ENCODE measurements at places on chromosomes 5 and 9.

- no peak for DNase-seq
Measured at GRCh38 chr9:36992501-36993316, 41.4 kb downstream of the PAX5 start.

- DNase-seq: no peak
Measured at GRCh38 chr9:7164440-7165330, 406.9 kb downstream of the KDM4C start.

GRCh38 chr9:87587356-87587745 lies 89.7 kb downstream of the DAPK1 start:
- DNase-seq: no peak

- no peak for DNase-seq
Measured at GRCh38 chr5:79481574-79481973, 32.4 kb downstream of the HOMER1 start.

DNA sequence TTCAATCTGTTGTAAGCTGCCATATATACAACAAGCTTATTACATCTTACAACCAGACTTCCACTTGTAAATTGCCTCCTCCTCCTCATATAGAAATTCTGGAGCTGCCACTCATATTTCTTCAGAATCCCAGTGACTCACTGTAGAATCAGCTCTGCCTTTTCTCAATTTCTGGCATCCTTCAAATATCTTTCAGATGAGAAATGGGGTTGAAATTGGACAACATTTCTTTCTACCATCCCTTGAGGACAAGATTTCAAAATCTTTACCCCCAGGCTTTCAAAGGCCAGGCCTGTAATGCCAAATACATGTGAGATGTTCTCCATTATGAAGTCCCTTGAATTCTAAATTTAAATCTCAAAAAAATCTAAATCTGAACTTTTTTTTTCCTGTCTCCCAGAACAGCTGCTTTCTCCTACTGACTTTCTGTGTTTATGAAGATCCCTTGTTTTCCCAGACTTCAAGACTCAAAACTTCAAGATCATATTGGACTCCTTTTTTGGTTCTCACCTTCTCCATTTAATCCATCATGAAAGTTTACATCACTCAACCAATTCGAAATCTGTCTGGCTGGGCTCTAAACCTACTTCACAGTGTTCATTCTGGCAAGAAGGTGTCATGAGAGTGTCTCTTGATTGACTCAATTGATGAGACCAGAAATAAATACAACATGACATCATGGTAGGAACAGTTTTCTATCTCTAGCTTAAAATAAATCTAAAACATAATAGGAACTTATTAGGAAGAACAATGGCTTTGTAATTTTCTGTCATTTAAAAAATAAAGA lies 109.8 kb downstream of the HMHB1 start:
- no peak for DNase-seq

DNA sequence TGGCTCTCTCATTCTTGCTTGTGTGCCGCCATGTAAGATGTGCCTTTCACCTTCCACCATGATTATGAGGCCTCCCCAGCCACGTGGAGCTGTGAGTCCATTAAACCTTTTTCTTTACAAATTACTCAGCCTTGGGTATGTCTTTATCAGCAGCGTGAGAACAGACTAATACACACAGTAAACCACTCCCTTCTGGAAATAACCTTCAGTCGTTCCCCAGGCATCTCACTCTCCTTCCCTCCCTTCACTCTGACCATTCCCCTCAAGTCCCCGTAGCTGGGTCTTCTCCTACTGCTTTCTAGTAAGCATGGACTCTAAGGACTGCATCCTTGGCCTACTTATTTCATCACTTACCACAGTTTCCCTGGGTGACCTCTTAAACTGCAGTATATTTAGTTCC lies 493.9 kb downstream of the CCDC171 start:
- no peak for DNase-seq

- DNase-seq: no peak
Measured at GRCh38 chr5:11525020-11525419, 379.2 kb downstream of the CTNND2 start.

DNA sequence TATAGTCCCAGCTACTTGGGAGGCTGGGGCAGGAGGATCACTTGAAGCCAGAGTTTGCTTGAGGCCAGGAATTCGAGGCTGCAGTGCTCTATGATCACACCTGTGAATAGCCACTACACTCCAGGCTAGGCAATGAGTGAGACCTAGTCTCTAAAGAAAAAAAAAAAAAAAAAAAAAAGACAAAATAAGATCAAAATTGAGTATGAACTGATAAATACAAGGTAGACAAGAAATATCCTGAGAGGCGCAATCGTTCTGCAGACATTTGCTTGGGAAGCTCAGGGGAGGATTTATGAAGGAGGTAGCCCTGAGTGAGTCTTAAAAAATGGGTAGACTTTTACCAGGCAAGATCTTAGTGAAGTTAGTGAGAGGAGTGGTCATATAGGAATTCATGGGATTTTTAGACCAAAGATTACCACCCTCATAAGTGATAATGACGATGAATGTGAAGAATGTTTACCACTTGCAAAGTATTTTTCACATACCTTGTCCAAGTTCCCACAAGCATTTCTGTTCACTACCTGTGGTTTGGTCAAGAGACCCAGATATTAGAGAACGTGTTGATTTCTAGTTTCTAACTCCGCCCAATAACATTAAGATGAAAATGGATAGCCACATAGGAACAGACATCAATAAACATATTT lies 4.4 kb downstream of the PDCD1LG2 start:
- no peak for DNase-seq

DNA sequence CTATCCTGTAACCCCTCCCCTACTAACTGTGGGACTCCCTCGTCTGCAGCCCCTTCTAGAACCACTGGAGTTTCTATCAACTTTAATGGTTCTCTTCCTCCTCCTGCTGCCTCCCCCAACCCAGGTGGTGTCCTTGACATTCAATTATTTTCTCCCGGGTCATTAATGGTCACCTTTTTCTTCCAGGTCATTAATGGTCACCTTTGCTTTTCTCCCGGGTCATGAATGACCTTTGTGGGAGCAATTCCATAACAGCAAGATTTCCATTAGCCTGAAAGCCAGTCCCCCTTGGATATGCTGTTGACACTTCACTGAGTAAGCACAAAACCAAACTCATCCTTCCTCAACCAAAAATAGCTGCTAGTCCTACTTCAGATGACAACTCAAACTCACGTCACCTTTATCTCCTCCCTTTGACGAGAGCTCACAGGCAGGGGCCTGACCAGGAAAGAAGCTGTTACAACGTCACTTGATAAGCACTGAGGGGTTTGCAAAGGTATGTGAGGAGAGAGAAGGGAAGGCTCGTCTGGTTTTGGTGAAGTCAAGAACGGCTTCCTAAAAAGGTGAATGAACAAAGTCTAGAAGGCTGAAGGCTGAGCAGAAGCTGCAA lies 10.9 kb downstream of the CCDC127 start:
- DNase-seq: no peak

DNA sequence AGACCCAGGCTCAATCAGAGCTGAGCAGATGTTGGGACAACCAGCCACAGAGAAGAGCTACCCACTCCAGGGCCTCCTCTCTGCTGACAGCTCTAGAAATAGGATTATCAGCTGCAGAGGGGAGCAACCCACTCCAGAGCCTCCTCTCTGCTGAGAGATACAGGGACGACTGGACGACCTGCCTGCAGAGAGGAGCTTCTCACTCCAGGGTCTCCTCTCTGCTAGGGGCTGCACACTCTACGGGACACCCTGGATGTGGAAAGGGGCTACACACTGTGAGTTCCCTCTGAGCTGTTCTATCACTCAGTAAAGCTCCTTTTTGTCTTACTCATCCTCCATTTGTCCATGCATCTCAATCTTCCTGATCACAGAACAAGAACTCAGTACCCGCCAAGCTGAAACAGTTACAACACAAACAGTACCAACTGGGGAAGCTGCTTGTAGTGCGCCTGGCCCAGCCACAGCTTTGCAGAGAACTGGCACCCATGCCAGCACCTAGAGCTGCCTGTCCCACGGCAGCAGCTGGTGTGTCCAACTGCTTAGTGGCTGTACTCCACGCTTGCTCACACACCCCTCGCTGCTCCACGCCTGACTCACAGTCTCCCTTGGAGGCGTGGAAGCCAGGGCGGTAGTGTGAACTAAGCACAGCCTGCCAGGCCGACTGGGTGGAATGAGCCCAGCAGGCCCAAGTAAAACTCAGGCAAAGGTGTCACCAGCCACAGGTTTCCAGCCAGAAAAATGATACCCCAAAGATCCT lies 56.8 kb downstream of the PRELID2 start:
- no peak for DNase-seq

DNA sequence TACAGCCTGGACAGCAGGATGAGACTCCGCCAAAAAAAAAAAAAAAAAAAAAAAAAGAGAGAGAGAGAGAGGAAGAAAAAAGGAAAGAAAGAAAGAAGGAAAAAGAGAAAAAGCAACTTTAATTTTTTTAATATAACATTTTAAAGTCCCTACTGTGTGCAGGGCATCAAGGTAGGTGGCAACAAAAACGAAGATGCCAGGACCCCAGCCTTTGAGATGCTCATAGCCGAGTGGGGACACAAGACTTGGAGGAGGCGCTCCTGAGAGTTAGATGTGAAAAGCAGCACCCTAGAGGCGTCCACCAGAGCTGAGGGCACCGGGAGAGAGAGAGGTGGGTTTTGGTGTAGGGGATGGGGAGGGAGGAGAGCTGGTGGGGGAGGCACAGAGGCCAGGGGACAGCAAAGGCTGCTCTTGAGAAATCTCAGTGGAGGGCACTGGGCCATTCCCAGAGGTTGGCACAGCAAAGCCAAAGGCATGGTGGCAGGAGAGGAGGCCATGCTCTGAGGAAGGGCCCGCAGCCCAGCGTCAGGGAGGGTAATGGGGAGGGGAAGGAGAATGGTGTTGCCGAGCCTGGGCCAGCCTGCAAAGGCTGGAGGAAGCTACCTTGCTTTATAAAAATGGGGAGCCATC lies 135.6 kb downstream of the C9orf50 start:
- DNase-seq: no peak

GRCh38 chr9:73237140-73237539 lies 85.5 kb downstream of the ANXA1 start:
- DNase-seq: no peak

DNA sequence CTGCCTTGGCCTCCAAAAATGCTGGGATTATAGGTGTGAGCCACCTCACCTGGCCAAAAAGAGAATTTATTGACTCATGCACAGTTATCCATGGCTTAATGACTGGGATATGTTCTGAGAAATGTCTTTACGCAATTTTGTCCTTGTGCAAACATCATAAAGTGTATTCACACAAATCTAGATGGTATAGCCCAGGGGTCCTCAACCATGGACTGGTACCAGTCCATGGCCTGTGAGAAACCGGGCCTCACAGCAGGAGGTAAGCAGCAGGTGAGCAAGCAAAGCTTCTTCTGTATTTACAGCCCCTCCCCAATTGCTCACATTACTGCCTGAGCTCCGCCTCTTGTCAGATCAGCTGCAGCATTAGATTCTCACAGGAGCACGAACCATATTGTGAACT lies 12.4 kb upstream of the SIL1 start:
- no peak for DNase-seq

- DNase-seq: no peak
Measured at GRCh38 chr9:22108581-22109370, 99.7 kb upstream of the CDKN2B start.

GRCh38 chr5:167229751-167230150 lies 1061.7 kb upstream of the WWC1 start:
- DNase-seq: no peak

- no peak for DNase-seq
Measured at GRCh38 chr9:31674264-31674663, 710.2 kb upstream of the ACO1 start.

DNA sequence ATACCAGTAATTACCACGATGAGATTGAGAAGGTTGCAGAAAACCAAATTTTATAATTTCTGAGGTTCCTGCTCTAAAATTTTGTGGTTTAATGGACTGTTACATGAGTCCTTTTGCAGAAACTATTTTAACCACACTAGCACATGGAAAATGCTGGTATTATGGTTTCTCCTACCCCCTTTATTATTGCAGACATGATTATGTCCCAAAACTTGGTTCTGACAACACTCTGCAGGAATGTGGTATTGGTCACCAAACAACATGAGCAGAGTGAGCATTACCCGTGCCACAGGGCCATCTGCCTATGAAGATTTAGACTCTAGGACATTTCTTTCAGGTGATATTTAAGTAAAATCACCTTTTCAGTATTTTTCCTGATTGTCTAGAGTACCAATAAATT lies 2.8 kb upstream of the ECM2 start:
- no peak for DNase-seq

- DNase-seq: no peak
Measured at GRCh38 chr5:73204332-73204731, 31.3 kb downstream of the TMEM174 start.

DNA sequence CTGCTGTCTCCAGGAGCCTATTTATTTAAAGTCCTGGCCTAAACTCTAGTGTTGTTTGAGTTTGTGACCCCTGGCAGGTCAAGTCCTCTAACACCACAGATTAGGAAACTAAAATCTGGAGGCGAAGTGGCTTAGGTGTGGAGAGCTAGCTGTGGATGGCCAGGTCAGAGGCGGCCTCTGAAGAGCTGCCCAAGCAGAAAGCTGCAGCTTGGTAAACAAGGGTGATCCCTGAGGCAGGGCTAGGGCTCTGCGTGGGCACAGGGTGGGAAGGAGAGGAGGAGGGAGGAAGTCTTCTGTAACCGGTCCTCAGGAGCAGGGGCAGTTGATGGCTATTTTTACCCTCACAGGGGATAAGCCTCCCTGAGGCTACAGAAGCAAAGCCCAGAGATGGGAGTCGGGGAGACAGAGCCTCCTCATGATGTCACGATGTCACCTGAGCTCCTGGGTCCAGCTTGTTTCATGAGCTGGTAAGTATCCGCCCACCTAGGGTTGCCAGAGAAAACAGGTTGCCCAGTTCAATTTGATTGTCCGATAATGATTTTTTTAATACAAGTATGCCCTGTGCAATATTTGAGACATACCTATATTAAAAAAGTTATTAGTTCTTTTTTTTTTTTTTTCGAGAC lies 25.9 kb upstream of the BOD1 start:
- DNase-seq: no peak

DNA sequence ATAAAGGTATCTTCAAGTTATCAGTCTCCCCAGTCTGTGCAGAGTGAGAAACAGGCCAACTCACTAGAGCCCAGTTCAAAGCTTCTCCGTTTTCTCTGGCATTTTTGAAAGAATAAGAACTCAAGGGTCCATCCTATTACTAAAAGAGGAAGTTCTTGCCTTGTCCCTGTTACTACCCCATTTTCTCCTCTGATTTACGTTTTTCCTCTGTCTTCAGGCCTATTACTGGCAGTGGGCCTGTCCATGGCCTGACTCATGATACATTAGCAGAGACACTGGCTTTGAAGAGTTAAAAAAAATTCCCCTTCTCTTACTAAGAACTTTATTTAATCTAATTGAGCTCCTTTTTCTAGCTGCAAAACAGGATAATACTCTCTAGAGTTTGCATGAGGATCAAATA lies 624.0 kb upstream of the KLF4 start:
- DNase-seq: no peak
